Neural progenitor cell (in vitro differentiated cells): ENCODE measurements at places on chromosomes 11 and 22. TPM values are rescaled to one million over a fixed set of nuclear protein-coding genes. Genes with fewer than 3 reads are reported as not detected.

MEI1 gene
- 0.25 TPM in 1 of 2 replicates, not detected in the other for total RNA-seq

OR2AG2 gene
- total RNA-seq, result 0.25 and 0.36 TPM in 2 replicates

OR52N4 gene
- total RNA-seq, result 0.12 TPM in 1 of 2 replicates, not detected in the other

GRCh38 chr11:113193946-113194345 is 120.4 kb upstream of the TTC12 start:
- H3K27me3 ChIP-seq, result no peaks in the 10 kb centered on the region
- no peak overlapping the region for H3K4me3 ChIP-seq
- no peak for DNase-seq
- H3K4me1 ChIP-seq, result peaks cover 30% of the 10 kb centered on the region

DNA sequence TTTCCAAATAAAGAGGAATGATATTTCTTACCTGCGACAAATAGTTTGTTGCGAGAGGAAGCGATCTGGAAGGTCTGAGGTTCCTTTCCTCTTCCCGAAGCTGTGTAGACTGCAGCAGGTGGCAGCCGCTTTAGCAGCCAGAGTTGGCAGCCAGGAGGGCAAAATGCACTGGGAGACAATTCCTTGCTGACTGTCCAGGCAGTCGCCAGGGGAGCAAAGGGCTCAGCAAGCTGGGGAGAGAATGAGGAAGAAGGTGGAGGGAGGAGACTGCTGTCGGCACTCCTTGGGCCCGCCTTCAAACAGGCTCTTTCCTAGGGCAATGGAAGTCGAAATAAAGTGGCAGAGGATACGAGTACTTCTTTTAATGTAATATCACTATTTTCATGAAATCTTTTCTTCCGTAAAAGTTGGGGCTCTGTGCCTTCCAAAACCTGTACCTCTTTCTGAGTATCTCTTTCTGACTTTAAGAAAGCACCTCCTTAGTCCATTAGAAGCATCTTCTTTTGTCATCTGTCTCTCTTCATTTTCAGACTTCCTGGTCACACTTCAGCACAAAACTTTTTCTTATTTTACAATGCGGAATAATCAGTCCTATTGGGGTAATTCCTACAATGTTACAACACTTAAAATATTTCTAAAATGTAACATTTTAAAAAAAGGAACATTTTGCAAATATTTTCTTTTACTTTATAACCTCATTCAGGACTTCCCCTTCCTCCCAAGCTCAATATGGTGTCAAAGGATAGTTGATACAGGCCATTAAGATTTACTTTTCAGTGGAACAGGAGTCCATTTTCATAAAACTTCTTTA is at the start of gene IL18:
IL18 (minus strand) TSS at position 220 of the 811 bp plus-strand sequence. CDS start 9,041 bp downstream, outside the sequence.
- no peaks in the 10 kb centered on the region for H3K27me3 ChIP-seq
- peak; percentile 46 for DNase-seq
- no peak within 1 kb of the TSS for H3K27ac ChIP-seq
- no peaks in the 10 kb centered on the region for H3K36me3 ChIP-seq
- H3K4me3 ChIP-seq, result no peak within 1 kb of the TSS

DNA sequence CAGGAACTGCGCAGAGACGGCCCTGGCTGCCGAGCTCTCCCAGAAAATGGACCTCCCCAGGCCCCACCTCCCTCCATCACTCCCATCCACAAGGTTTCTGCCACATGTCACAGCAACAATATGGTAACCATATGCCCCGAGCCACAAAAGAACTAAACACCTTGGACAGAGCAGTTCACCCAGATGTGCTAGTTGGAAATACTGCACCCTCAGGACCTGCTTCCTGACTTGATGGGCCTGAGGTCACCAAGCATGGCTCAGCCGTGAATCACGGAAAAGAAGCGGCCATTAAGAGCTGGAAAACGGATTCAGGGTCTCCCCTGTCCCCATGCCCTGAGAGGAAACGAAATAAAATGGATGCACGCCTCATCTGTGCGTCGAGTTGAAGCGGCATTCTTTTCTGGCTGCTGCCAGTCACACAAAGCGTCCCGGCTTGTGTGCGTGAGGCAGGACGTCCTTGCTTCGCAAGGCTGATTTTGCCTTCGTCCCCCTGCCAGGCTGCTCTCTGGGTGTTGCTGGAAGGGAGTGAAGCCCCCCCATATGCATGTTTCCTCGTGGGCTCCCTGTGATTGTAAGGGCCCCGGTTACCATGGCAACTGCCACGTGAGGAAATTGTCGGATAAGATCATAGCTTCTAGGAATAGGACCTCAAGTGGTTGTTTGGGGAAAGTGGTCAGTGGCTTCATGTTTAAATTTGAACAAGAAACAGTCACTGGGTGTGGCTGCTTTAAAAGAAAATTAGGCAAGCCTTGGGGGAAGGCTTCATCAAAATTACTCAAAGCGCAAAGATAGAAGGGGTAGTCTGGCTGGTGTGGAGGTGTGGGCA is 51.7 kb downstream of the FLI1 start:
- peaks cover 6% of the 10 kb centered on the region for H3K27me3 ChIP-seq
- H3K36me3 ChIP-seq, result no peaks in the 10 kb centered on the region
- DNase-seq, result no peak
- H3K27ac ChIP-seq, result no peak overlapping the region
- peaks cover 19% of the 10 kb centered on the region for H3K4me1 ChIP-seq

DNA sequence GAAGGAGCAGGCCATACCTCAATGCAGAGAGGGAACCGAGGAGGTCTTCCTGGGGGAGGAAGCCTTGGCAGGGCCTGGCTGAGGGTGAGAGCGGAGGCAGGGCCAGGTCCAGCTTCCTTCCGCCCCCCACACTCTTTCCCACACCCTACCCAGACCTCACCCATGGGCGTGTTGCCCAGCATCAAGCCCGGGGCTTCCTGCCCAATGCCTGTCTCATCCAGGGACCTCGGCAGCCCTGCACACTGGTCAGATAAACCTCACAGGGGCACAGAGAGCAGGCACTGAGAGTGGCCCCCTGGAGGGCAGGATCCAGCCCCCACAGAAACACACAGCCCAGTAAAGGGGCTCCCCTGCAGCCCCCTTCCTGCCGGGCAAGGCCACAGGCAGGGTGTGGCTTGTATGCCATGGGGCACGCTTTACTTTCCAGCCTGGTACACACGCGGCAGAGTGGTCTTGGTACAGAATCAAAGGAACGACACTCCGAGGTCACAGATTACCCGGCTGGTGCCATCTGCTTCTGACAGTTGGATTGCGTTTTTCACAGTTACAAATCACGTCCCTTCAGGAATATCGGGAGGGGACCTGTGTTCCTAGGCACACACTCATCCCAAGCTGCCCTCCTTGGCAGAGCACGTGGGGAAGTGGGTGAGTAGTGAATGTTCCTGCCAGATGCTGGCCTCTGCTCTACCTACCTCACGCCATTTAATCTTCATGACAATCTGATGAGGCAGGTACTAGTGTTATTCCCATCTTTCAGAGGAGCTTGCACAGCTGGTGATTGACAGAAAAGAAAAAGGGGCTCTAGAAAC is 20.0 kb upstream of the CD5 start:
- no peak for DNase-seq
- no peaks in the 10 kb centered on the region for H3K36me3 ChIP-seq

GRCh38 chr11:123822599-123822998 is 16.4 kb upstream of the OR6M1 start:
- no peak for DNase-seq
- H3K27ac ChIP-seq, result no peak overlapping the region
- no peak overlapping the region for H3K4me3 ChIP-seq
- no peaks in the 10 kb centered on the region for H3K4me1 ChIP-seq
- no peaks in the 10 kb centered on the region for H3K36me3 ChIP-seq

DNA sequence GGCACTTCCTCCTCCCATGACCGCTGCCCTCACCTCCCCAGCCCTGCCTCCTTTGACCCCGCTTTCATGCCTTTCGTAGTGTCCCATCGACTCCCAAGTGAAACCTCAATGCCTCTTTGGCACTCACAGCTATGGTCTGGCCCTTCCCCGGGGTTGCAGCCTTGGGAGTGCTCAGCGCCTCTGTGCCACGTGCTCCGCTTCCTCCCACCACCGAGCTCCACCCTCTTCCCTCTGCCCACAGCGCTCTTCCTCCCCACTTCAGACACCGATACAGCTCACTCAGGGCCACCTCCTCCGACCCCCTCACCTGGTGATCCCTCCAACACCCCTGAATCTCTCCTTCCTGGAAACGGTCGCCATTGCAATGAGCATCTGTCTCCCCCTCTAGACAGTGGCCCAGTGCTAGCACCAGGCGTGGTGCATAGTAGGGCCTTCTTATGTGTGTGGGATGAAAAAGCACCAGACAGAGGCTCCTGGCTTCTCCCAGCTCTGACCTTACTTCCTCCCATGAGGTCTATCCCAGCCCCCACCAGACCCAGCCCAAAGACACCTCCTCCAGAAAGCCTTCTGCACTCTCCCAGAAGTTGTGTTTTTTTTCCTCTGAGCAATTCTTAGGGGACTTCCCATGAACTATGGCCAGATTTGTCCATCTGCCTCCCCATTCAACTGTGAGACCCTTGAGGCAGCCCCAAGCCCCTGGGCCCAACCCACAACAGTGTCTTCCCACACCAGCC is 16.4 kb upstream of the SCGB1A1 start:
- H3K36me3 ChIP-seq, result no peaks in the 10 kb centered on the region
- DNase-seq, result no peak
- no peak overlapping the region for H3K4me3 ChIP-seq
- H3K4me1 ChIP-seq, result no peaks in the 10 kb centered on the region
- no peak overlapping the region for H3K27ac ChIP-seq
- no peaks in the 10 kb centered on the region for H3K27me3 ChIP-seq

DNA sequence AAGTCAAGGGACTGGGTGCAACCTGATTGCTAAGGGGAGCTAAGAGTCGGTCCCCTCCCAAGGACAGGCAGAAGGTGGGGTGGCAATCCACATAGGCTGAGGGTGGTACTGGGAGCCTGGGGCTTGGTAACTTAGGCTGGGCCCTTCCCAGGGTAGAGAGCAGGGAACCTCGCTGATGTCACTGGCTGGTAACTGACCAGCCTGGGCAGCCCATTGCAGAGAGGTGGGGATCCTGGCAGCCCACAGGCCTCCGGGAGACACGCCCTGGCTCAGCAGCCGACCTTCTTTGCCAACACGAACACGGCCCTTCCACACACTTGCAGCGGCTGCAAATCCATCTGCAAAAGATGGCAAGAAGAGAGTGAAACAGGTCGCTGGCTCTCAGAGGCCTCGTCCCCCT is 25.4 kb downstream of the A4GALT start:
- no peaks in the 10 kb centered on the region for H3K27me3 ChIP-seq
- H3K4me3 ChIP-seq, result no peak overlapping the region

DNA sequence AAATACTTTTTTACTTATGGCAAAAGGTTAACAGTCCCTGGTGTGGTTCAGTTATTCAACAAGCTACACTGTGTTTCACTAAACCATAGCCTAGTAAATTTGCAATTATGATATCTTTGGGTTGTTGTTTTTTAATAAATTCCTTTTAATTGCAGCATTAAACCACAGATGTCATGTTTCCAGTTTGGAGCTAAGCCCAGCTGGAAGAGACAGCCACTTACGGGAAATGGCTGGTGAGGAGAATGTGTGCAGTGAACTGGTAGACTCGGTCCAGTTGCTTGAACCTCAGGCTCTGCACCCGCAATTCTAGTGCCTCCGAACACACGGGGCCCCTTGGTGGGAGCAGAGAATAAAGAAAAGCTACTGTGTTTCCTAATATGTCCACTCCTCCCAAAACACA is 70.8 kb downstream of the WNT11 start:
- H3K27ac ChIP-seq, result no peak overlapping the region
- H3K4me3 ChIP-seq, result no peak overlapping the region
- H3K27me3 ChIP-seq, result no peaks in the 10 kb centered on the region
- no peaks in the 10 kb centered on the region for H3K36me3 ChIP-seq
- H3K4me1 ChIP-seq, result peaks cover 5% of the 10 kb centered on the region
- no peak for DNase-seq

DNA sequence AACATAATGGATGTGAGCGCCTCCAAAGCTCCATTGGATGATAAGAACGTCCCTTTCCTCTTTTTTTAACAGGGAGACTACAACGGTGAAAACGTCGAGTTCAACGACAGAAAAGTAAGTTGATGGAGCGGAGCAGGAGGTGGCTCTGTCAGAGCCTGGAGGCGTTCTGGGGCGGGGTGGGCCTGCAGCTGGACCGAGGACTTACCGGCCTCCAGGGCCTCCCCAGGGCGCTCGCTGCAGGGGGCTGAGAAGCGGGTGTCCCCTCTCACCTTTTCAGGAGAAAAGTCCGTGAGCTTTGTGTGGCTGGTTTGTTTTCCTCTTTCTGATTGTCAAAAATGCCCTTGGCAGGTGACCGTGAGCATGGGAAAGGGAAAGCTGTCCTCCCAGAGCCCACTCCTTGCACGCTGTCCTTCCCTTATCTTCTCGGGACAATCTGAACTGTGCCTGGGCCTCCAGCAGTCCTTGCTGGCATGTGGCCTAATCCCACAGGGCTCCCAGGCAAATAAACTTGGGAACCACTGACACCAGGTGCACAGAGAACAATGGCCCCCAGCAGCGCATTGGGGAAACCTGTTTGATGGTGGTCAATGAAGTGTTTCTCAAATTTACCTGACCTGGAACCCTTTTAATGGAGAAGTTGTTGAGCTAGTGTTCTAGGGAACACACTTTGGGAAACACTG is 38.4 kb downstream of the ANO1 start:
- H3K4me3 ChIP-seq, result no peak overlapping the region
- DNase-seq, result no peak
- H3K27me3 ChIP-seq, result no peaks in the 10 kb centered on the region
- H3K36me3 ChIP-seq, result no peaks in the 10 kb centered on the region

GRCh38 chr22:37032535-37033460 is 13.3 kb downstream of the MPST start:
- H3K36me3 ChIP-seq, result no peaks in the 10 kb centered on the region
- H3K4me3 ChIP-seq, result no peak overlapping the region
- H3K27ac ChIP-seq, result no peak overlapping the region
- DNase-seq, result no peak

DNA sequence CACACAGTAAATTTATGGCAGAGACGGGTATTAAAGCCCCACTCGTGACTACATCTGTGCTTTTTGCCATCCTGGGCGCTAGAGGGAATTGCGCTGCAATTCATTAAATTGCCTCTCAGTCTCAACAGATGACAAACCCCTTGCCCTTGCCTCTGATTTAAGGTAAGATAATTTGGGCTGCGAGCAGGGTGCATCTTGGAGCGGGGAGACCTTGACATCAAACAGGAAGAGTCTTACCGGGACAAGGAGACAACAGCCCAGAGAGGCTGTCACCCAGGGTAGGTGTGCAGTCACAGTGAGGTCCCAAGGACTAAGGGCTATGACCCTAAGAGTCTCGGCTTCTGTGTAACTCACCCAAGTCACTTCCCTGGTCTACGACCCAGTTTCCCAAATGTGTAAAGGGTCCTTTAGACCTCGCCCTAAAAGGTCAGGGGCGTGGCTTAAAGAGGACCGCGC is 449 bp upstream of the TOM1 start:
- DNase-seq, result no peak
- H3K27me3 ChIP-seq, result no peaks in the 10 kb centered on the region
- peak overlapping the region; percentile 87 for H3K4me3 ChIP-seq

- H3K4me1 ChIP-seq, result peaks cover 17% of the 10 kb centered on the region
- H3K4me3 ChIP-seq, result no peak overlapping the region
- H3K27ac ChIP-seq, result no peak overlapping the region
- H3K27me3 ChIP-seq, result no peaks in the 10 kb centered on the region
- H3K36me3 ChIP-seq, result peaks cover 2% of the 10 kb centered on the region
Measured at GRCh38 chr11:47060807-47061206, 115.9 kb downstream of the ARFGAP2 start.

- H3K27me3 ChIP-seq, result peaks cover 15% of the 10 kb centered on the region
- peak; percentile 81 for DNase-seq
- peaks cover 9% of the 10 kb centered on the region for H3K4me1 ChIP-seq
- H3K27ac ChIP-seq, result no peak overlapping the region
- no peaks in the 10 kb centered on the region for H3K36me3 ChIP-seq
- peak overlapping the region; percentile 64 for H3K4me3 ChIP-seq
Measured at GRCh38 chr11:45180179-45180847, 33.9 kb downstream of the PRDM11 start.
